ENCODE measurements at places on chromosomes 12 and 14. TPM values are rescaled to one million over a fixed set of nuclear protein-coding genes. Genes with fewer than 3 reads are reported as not detected.

GRCh38 chr12:25308756-25309155 is 58.0 kb upstream of the KRAS start:
- DNase-seq = no peak

DNA sequence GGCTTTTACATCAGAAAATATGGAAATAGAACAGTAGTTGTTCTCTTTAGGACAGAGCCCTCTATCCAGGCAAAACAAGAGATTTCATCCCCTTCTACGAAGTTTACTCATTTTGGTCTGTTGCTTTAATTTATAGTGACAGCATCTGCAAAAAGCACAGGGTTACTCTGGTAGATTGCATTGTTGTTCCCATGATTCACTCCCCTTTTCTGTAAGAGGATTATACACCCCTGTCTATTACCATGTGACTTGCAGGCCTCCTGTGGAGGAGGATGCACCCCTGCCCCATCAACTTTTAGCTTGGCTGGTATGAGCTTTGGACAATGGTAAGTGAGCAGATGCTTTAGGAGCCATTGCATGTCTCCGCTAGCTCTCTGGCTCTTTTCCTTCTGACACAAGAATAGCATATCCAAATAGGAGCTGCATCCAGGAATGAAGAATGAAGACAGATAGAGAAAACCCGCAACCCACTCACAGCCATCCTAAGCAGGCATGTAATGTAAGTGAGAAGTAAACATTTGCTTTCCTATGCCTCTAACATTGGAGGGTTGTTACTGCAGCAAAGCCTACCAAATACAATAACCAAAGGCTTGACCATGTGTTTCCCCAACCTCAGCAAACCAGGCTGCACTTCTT is 304.2 kb downstream of the AKAP6 start:
- no peak for DNase-seq

GRCh38 chr14:35557221-35557747 is 23.3 kb downstream of the INSM2 start:
- DNase-seq = no peak

GRCh38 chr12:124688356-124688992 is 121.1 kb upstream of the NCOR2 start:
- DNase-seq = no peak

GRCh38 chr12:75712223-75712622 is 200.8 kb upstream of the KRR1 start:
- no peak for DNase-seq

DNA sequence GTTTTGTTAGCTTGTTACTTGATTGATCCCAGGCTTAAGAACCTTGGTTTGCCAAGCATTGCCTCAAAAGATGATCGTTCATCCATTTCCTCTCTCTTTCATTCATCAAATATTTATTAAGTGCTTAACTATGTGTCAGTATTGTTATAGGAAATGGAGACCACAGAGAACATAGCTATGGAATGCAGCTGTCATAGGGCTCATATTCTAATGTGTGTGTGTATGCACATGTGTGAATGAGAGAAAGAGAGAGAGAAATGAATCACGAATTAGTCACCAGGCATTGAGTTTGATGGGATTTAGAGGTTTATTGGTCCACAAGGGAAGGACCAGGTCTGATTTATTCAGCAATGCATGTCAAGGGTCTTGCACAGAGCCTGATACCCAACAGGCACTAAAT is 71.0 kb upstream of the FBXO21 start:
- no peak for DNase-seq

GRCh38 chr12:57118711-57119271 is 7.6 kb upstream of the STAT6 start:
- DNase-seq = no peak

DNA sequence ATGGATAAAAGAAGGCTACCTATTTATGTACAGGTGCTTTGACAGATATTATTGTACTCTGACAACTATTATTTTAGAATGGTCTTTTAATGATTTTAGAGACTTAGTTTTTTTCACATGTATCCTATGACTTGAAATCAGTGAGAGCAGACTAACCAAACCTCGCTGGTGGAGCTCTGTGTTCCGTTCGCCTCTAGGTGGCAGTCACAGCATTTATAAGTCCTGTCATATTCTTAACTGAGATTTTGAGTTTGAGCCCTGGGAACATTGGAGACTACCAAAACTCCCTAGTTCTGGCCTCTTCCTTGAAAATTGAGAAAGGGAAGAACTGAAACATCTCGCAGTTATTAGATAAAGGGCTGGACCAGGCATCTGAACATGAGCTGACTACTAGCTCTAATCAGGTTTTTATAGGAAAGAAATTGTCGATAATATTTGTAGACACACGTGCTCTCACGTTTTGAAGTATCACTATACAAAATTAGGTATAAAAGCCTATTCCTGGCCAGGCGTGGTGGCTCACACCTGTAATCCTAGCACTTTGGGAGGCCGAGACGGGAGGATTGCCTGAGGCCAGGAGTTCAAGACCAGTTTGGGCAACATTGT is 48.3 kb downstream of the TTLL5 start:
- DNase-seq = peak; percentile 79

GRCh38 chr12:111444314-111444924 is 38.7 kb downstream of the SH2B3 start:
- DNase-seq = no peak

- DNase-seq = peak; percentile 98
These were observed 297.9 kb upstream of the AMIGO2 start for GRCh38 chr12:47377414-47378221.

DNA sequence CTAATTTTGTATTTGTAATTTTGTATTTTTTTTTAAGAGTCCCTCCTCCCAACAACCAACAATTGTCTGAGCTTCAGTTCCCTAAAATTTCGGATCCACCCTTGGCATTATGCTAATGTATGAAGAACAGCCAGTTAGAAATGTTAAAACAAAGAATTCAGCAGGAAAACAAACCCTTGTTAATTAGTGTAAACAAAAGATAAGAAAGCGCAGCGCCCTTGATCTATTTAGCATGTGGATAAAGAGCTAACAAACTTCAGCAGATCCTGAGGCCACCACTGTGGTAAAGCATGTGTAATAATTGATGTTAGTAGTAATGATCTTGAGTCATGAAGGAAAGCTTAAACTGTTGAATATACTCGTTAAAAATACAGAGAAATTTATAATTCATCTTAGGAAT is 199.8 kb downstream of the TMX1 start:
- DNase-seq = no peak

DNA sequence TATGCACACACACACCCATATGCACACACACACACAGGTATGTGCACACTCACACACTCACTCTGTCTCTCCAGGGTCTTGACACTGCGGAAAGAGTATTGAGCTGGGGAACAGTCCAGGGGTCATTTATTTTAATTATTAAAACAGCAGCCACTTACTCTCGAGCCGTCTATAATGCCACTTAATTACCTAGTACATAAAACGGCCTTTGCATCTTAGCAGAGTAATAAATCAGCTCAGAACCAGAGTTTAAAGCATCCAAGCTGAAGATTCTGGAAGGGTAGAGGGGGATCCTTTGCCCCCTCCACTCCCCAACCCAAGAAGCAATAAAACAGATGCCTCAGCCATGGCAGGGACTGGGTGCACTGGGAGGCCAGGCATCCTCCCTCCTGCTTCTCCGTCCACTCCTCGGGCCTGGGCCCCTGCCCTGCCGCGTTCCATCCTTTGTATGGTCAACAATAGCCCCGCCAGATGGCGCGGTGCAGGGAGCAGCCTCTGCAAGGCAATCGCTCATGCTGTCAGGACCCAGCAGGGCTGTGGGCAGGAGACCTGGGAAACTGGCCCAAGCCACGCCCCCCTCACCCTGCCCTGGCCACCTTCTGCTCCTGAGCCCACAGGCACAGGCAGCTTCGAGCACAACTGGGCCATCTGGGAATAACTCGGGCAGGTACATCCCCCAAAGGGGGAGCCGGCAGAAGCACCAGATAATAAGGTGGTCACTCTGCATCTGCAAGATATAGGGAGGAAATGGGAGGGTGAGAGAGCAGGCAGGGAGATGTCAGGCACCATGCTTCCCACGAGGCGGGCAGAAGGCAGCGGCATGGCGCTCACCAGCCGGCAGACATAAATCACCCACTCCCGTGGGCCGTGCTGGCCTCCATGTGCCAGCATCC is 40.9 kb downstream of the CCDC85C start:
- DNase-seq = peak; percentile 89

- DNase-seq = no peak
These were observed 25.4 kb downstream of the UTP20 start for GRCh38 chr12:101305226-101305779.

DNA sequence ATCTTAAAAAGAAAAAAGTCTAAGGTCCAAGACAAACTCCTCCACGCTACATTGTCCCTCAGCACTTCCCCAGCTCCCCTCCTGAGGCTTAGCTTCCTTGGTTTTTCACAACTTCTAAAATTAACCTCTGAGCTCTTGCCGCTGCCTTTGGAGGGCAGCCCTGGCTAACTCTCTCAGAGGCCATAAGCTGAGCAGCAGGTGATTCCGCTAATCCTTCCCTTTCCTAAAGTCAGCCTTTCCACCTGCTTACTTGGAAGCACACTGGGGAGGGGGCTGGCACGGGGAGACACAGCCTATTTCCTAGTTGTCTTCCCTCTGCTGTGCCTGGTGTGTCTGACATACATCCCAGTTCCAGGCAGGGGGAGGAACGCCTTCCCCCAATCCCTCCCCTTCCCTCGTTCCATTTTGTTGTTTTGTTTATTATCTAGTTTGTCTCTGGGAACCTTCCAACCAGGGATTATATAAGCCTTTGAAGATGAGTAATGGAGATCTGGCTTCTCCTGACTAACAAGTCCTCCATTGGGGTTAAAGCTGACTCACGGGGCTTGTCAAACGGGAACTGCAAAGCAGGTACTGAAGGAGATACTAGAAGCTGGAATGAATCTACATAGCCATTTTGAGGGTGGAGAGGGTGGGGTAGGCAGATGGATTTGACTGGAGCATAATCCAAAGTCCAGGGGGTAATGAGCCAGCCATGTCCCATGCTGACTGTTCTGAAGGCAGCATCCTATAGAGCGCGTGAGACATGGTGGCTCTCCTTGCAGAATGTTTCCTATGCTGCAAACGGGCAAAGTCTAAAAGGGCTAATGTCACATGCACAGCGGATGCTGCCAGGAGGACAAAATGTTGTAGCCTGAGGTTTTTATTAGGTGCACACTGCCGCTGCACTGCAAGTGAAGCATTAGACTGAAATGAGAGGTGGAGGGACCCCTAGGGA is 230.8 kb downstream of the FOXN3 start:
- DNase-seq = no peak

- DNase-seq = no peak
These were observed 13.0 kb upstream of the LEMD3 start for GRCh38 chr12:65156366-65156841.

DNA sequence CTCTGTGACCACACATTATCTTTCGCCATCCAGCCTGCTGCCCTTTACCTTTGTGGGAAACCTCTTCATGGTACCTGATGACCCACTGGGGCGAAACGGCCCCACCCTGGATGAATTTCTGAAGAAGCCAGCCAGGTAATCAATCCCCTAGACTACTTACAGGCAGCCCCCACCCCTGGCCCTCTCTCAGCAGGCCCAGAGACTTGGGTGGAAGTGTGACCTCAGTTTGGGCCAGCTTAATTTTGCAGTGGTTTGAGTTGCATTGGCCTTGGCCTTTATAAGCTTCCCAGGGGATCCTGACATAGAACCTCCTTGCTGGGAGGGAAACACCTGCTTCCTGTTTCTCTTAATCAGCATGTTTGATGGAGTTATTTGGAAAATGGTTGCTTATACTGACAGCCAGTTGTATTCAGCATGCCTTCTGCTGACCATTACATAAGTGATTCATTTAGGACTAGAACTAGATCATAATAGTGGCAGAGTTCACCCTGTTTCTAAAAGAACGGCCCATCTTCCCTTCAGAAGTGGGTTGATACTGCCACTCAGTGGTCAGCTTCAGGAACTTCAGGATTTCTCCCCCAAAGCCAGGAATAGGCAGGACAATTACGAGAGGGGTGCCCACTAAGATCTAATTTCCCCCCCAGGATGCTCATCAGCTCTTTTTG is 6.1 kb downstream of the SDR39U1 start:
- DNase-seq = no peak

GRCh38 chr12:11839091-11839641 is 189.7 kb downstream of the ETV6 start:
- DNase-seq = peak; percentile 73

- peak; percentile 97 for DNase-seq
These were observed 11.3 kb upstream of the SLC38A2 start for GRCh38 chr12:46383654-46384450.

GRCh38 chr12:31017535-31017934 is 56.1 kb upstream of the DDX11 start:
- no peak for DNase-seq

GALC gene
- total RNA-seq = 26.6 TPM

TGM1 gene
- 0.52 TPM for total RNA-seq

SAMD15 gene
- 0.71 TPM for total RNA-seq

KRT72 gene
- total RNA-seq = not detected

DPPA3 gene
- total RNA-seq = not detected

TXNRD1 gene
- 140 TPM for total RNA-seq

FGF6 gene
- total RNA-seq = not detected

LRRC10 gene
- total RNA-seq = not detected

Measured in aorta (tissue), 5 donors.